Stimulated activated effector memory CD8-positive, alpha-beta T cell treated with anti-CD3 and anti-CD28 coated beads, Interleukin-12 subunit alpha, Interleukin-12 subunit beta, amount 100 ng/mL, for 72 hours (primary cell): ENCODE measurements at places on chromosomes 11 and 22.

- DNase-seq = no peak
These were observed 4.2 kb downstream of the SLC25A1 start for GRCh38 chr22:19174106-19175025.

- DNase-seq = no peak
These were observed 121.9 kb upstream of the OR9Q1 start for GRCh38 chr11:57901756-57902155.

- DNase-seq = no peak
These were observed 6.3 kb downstream of the TRPC6 start for GRCh38 chr11:101577461-101577860.

- DNase-seq = no peak
These were observed 87.6 kb downstream of the STIM1 start for GRCh38 chr11:3942956-3943497.

- DNase-seq = no peak
These were observed 33.6 kb downstream of the MUC5B start for GRCh38 chr11:1256257-1257045.

GRCh38 chr22:19115628-19116027 lies 6.6 kb downstream of the DGCR2 start:
- DNase-seq = no peak

GRCh38 chr22:19291218-19291579 lies 320 bp downstream of the CLTCL1 start:
- peak; percentile 26 for DNase-seq

DNA sequence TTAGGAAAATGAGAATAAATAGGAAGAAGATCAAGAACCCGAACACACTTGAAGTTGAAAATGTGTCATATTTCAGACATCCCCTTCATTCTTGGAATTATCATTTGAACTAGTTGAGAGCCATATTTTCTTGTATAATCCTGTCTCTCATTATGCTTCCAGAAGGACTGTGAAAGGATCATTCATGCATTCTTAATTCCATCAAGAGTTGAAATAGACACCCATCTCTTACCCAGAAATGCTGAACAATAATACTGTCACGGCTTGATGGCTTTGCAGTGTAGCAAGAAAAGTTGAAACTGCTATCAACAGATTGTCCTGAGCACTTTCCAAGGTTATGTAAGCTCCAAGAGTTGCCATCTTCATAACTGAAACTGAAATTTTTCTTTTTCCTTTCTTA lies 79.7 kb downstream of the ARHGAP42 start:
- no peak for DNase-seq

DNA sequence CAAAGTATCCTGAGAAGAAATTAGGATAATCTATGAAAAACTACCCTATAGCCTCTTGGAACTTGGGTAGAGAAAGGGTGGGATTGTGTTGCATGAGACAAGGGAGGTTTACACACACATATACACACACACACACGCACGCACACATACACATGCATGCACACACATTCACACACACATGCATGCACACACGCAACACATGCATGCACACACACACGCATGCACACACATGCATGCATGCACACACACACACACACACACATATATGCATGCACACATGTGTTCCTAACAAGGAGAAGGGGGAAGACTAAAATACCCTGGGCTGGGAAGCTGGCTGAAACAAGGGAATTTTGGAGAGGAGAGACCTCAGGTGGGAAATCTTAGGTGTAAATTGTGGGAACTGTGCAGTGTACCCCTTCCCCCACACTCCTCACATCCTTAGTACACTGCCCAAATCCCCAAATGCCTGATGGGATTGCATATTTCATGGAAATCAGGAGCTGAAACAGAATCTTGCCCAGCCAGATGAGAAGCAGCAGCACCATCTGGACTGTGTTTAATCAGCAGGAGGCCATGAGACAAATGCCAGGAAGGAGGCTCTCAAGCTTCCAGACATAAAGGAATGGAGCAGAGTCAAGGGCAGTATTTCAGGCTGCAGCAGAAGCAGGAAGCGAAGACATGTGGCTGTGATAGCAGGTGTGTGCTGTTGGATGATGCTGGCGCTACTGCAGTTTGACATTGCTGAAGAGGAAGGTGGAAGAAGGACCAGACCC lies 14.6 kb upstream of the POLD3 start:
- DNase-seq = no peak

DNA sequence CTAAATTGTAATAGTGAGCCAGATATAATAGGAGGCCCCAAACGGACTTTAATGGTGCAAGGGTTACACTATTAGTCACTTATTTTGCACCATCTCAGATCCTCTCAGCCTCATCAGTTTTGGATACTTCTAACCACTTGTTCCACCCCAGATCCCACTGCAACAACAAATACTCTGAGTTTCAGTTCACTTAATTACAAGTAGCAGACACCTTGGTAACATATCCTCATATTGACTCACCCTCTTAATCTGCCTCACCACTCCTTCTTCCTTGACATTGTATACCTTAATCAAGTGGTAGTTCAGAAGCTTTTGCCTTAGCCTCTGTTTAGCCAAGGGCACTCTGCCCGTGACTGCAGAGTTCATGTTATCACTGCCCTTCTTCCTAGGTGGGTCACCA lies 256.1 kb upstream of the UBASH3B start:
- DNase-seq = no peak

GRCh38 chr11:62435846-62436660 lies 17.2 kb downstream of the SCGB1A1 start:
- no peak for DNase-seq

DNA sequence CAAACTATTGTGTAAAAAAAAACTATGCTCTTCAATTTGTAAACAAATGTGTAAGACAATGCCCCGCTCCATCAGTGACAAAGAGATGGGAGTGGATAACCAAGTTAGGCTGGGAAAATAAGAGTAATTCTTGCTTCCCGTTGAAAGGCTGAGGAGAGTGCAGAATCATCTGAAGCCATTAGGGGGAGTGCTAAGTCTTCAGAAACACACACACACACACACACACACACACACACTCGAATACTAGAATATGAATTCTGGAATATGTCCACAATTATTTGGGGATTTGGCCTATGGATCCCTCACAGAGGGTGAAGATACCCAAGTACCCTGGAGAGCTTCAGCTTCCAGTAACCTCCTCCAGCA lies 27.8 kb upstream of the ROBO3 start:
- no peak for DNase-seq

DNA sequence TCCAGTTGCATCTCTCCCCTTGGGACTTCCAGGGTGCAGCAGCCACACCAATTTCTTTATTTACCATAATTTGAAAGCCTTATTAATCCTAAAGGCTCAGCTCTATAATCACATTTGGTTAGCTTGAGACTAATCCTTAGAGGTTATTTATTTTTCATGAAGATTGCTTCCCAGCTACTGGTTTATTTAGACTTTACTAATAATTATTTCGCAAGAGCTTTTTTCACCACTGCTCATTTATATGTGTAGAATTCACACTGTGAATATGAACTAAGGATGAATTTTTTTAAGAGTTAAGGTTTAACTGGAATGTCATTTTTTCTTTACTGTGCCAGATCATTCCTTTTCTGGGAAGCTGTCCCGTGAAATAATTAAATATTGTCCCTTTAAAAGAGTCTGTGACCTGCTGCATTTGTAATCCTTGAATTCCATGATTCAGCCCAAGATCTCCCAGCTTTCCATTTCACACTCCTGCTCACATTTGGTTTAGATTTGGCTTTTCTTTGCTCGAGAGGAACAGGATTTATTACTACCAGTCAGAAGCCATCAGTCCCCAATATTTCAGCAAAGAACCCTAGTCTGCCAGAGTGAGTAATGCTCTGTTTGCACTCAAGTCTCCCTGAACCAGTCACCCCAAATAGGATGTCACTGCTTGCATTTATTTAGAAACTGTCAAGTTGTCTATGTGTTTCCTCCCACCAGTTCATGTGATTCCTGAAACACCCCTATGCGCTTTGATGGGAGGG lies 4.4 kb upstream of the CD44 start:
- no peak for DNase-seq
